Mucosa of gallbladder (tissue), 1 donor: ENCODE measurements at places on chromosomes 7 and 10. TPM values are rescaled to one million over a fixed set of nuclear protein-coding genes. Genes with fewer than 3 reads are reported as not detected.

The CTAGE4 gene
- total RNA-seq: 7.5 TPM

- no peak for DNase-seq
Measured at GRCh38 chr10:18082381-18082780, 57.8 kb upstream of the CACNB2 start.

The CTNNA3 gene
- total RNA-seq: 3.7 TPM

- no peak for DNase-seq
Measured at GRCh38 chr10:86804805-86805204, 48.4 kb downstream of the BMPR1A start.

- peak; percentile 86 for DNase-seq
Measured at GRCh38 chr7:30931161-30931928, 19.7 kb downstream of the AQP1 start.

GRCh38 chr10:23120001-23120934 is 24.9 kb downstream of the MSRB2 start:
- DNase-seq: no peak

The CYP3A7 gene
- 92.6 TPM for total RNA-seq

The SLC16A9 gene
- total RNA-seq: 5.6 TPM

DNA sequence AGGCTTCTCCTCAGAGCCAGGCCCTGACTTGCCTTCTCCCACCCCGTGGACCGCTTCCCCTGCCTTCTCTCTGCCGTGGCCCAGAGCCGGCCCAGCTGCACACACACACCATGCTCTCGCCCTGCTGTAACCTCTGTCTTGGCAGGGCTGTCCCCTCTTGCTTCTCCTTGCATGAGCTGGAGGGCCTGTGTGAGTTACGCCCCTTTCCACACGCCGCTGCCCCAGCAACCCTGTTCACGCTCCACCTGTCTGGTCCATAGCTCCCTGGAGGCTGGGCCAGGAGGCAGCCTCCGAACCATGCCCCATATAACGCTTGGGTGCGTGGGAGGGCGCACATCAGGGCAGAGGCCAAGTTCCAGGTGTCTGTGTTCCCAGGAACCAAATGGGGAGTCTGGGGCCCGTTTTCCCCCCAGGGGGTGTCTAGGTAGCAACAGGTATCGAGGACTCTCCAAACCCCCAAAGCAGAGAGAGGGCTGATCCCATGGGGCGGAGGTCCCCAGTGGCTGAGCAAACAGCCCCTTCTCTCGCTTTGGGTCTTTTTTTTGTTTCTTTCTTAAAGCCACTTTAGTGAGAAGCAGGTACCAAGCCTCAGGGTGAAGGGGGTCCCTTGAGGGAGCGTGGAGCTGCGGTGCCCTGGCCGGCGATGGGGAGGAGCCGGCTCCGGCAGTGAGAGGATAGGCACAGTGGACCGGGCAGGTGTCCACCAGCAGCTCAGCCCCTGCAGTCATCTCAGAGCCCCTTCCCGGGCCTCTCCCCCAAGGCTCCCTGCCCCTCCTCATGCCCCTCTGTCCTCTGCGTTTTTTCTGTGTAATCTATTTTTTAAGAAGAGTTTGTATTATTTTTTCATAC is 38.0 kb downstream of the LIMK1 start:
- no peak for DNase-seq

DNA sequence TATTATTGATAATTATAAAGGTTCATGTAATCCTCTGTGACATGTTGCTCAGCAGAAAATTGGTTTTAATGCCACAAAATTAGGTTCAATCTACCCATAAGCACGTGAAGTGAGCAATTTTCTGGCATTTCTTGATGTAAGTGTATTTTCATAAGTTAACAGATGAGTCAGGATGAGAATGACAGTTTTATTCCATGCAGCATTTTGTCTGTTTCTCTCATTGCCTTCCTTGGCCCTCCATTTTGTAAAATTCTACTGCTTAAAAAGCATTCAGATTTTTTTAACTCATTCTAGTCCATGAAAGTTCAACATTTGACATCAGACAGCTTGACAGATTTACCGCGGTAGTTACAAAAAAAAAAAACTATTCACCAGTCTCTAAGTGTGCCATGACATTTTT is 4.0 kb upstream of the GFRA1 start:
- DNase-seq: no peak

The PITX3 gene
- not detected for total RNA-seq

DNA sequence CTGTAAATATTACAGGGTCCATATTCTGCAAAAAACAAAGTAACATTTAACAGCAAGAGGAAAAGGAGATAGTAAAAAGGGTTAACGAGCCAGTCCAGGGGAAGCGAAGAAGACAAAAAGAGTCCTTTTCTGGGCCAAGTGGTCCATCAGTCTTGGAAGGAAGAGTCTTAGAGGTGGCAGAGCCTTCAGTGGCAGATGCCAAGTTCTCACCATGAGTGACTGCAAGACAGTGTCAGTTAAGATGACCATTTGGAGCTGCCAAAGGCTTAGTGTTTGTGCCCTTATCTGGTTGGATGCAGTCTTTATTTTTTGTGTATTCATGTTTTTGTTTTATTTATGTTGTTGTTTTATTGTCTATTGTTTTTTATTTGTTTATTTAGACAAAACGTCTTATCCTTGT is 125.7 kb upstream of the LANCL2 start:
- DNase-seq: no peak

GRCh38 chr10:133011882-133012281 is 69.5 kb upstream of the CFAP46 start:
- DNase-seq: no peak

DNA sequence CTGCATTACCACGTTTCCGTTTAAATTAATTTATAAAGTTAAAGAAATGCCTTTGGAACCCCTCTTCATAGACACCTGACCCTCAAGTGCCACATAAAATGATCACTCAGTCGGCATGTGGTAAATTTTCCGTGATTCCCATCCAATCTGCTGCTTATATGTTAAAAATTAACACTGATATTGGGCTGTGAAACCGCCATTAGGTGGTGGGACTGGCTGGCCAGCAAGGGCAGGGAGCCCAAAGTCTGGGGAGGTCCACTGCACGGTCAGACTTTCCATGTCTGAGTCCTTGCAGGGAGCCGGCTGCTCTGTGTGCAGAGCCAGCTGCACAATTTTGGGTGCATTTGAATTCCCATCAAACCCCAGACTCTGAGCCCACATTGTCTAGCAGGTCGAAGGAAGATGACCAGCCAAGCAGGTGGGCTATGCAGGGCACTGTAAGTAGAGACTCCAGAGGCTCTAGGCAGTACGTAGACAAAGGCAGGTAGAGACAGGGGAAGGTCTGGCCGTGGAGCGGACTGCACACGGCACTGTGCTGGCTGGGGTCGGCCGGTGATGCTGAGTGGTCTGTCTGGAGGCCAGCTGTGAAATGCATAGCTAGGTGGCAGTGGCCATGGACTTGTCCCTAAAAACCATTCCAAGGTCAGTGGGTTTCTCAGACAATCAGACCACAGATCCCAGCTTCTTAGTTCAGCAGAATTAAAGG is 122.9 kb downstream of the SH3PXD2A start:
- no peak for DNase-seq

The OR6B1 gene
- total RNA-seq: not detected

DNA sequence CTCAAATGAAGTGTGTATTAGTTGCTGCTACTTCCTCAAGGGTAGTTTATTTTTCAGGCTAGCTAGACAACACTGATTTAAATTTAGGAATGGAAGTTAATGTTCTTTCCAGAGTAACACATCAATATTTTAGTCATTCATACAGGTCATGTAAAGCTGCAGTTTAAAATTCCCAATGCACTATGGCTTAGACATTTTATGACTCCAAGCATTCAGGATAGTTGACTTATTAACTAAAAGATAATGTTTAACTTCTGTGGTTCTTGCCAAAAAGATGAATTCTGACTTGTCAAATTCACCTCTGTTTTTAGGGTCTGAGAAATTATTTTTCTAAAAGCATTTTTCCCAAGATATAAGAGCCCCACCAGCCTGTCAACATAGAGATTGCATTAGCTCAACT is 131.9 kb downstream of the TFPI2 start:
- DNase-seq: no peak

- peak; percentile 58 for DNase-seq
Measured at GRCh38 chr7:47283497-47284131, 298.3 kb downstream of the TNS3 start.

The MRLN gene
- not detected for total RNA-seq

DNA sequence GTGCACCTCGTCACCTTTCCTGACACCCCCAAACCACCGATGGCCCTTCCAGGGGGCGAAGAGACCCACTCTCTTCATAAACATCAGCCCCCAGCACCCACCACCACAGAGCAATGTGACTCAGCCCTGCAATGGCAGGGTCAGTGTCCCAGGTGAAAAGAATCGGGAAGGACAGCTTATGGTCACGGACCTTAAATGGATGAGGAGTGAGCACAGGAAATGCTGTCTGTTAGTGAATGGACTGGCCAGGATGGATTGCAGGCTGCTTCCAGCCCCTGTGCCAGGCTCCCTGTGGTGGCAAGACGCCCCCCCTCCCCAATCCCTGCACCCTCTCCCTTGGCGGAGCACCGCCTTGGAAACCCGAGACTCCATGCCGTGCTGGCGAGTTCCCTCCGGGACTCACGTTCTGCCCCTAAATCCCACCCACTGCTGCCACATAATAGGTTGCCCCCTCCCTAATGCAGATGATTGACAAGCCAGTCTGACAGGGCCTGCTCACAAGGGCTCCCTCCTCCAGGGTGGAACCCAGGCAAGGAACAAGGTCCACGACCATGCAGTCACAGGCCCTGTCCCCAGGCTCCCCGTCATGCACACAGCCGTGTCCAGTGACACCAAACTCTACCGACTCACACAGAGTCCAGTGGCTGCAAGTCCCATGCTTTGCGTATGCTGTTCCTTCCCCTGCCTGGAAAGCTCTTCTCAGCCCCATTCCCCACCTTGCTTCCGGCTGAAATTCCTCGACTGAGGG is 7.3 kb downstream of the ASB13 start:
- no peak for DNase-seq

The RBP4 gene
- total RNA-seq: 59.9 TPM

DNA sequence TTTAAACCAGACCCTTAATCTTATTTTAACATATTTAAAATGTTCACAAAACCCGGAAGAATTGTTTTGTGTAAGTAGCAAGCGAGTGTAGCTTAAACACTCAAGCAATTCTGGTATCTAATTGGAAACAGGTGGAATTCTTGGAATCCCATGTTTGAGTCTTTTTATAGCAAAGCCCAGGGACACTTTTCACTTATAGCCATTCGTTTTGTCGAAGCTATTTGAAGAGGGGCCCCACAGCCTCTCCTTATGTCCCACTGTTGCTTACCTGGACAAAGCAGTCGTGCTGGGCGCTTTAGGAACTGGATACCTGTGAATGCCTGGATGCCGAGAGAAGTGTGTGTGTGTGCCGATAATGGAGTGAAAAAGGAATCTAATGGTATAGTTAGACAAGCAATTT is 3.3 kb downstream of the CUX1 start:
- DNase-seq: no peak

The PNLIPRP3 gene
- total RNA-seq: not detected

The TWIST1 gene
- 5.4 TPM for total RNA-seq

- no peak for DNase-seq
Measured at GRCh38 chr10:80647173-80647833, 109.6 kb downstream of the SH2D4B start.

The WIPF3 gene
- 11.2 TPM for total RNA-seq

DNA sequence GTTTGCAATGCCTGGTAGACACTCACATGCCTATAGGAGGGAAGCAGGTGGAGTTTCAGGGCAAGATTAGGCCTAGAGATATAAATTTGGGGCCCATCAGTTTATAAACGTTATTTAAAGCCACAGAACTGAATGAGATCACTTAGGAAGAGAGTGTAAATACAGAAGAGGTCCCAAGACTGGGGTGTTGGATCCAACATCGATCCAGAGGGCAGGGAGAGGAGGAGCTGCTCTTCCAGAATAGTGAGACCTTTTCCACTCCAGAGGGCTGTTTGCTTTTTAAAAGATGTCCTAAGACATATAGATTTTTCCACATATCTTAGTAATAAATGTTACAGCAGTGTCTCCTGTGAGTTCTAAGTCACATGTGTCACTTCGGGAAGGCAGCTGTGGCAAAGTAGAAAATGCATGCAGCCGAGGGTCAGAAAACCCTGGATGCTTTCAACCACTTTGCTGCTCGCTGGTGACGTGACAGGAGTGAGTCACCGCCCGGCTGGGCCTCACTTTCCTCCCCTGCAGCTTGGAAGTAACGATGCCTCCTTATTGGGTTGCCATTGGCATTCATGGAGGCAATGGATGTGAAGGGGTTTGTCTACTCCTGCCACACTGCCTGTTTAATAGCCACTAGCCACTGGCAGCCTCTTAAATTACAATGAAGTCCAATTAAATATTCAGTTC is 95.4 kb downstream of the TRIL start:
- peak; percentile 35 for DNase-seq

GRCh38 chr10:28317760-28318159 is 14.9 kb upstream of the MPP7 start:
- no peak for DNase-seq

DNA sequence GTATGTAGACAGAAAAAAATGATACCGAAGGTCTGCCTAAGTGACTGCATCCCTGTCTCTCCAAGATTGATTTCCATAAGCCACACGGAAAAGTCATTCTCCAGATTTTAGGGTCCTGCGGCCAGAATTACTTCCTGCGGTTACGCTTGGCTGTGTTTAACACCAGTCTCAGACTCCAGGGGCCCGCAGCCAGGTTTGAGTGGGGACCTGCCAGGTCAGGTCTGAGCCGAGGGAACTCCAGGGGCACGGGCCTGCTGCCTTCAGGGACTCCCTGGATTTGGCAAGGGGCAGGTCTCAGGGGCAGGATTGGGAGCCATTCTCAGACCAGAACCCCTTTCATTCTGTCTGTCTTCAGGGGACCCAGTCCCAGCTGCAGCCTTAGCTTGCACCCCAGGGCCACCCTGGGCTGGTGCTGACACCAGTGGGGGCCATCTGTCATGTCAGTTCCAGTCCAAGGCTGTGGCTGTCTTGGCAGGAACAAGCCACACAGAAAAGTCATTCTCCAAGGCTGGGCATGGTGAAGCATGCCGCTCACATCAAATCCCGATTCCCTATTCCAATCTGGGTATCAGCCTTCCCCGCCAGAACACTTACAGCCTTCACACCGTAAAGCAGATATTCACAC is 39.0 kb downstream of the TMEM120A start:
- DNase-seq: no peak
